ENCODE measurements at places on chromosomes 12 and 14.
A peak's percentile ranks its signal among the peaks of the same experiment; 100 is the strongest.

DNA sequence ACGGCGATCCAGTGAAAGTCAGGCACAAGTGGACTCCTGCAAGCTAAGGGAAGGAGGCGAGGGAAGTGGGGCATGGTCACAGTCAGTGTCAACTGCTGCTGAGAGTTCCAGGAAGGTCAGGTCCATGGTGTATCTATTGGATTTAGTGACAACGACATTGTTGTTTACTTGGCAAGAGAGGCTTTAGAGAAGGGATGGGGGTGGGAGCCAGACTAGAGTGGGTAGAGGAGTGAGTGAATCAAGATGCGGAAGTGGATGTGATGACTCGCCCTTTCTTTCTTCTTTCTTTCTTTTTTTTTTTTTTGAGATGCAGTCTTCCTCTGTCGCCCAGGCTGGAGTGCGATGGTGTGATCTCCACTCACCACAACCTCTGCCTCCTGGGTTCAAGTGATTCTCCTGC lies 12.5 kb downstream of the P2RX7 start:
- peak; percentile 52 for DNase-seq

- DNase-seq = no peak
Observed at GRCh38 chr14:62079038-62079437, 316.8 kb downstream of the SNAPC1 start.

DNA sequence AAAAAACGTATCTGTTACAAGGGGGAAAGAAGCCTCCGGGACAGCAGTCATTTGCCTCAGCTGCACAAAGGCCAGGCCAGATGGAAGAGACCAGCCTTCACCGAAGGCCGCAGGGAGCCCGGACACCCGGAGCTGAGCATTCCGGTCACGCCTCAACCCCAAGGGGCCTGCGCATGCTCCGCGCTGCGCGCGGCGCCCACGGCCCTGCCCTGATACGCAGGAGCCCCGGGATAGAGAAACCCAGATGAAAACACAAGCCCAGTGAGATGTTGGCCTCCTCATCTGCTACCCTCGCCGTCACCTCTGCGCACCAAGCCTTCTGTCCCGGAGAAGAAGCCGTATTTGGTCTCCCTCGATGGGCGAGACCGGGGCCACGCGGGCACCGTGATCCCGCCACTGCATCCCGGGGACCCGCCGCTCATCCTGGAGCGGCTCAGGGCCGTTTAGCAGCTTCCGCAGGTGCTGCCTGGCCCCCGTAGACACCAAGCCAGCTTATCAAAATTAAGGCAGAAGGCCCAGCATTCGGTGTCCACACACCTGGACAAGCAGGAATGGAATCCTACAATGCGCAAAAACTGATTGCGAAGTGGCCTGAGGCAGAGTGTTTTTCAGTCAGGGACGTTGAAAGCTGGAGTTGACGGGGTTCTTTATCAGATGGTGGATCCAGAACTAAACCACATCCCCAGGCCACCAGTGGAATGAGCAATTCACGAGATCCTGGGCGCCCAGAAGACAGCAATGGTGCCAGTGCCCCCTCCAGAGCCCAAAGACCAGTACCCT lies 2.6 kb downstream of the OR8S1 start:
- DNase-seq = no peak

DNA sequence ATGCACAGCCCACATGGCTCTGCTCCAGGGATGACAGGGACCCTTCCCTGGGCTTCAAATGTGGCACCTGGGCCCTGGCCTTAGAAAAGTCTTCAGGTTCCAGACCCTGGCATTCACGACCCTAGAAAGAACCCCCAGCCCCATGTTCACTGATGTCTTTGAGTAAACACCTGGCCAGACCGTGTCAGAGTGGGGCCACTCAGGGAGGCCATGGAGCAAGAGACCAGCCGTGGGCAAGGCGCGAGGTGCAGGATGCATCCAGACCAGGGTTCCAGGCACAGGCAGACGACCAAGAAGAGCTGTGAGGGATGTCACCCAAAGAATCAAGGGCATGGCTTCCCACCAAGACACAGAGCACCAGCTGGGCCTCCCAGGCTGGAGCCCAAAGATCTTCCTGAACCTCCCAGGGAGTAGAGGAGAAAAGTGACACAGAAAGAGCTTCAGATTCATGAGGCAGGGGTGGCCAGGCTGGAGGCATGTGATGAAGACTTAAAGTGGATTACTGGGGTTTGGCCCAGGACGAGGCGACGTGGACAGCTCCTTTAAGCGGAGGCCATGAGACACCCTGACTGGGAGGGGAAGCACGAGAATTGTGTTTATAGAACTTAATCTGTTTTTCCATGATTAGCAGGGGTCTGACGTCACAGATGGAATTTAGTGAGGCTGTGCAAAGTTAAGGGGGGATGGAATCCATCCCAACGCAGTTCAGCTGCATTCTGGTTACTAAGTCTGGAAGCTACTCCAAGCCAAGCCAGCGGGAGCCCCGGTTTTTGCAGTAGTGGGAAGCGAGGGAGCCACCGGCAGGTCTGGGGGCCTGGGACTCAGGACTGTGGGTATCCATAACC lies 61.6 kb downstream of the ARL6IP4 start:
- no peak for DNase-seq

- DNase-seq = no peak
Observed at GRCh38 chr12:131943876-131944275, 5.9 kb upstream of the EP400 start.

GRCh38 chr14:105311838-105312237 lies 2.7 kb upstream of the PACS2 start:
- DNase-seq = no peak

GRCh38 chr12:51118706-51119105 lies 35.3 kb upstream of the CSRNP2 start:
- DNase-seq = peak; percentile 61

GRCh38 chr12:124520907-124521306 lies 46.5 kb downstream of the NCOR2 start:
- no peak for DNase-seq

- DNase-seq = peak; percentile 2
Observed at GRCh38 chr14:21647380-21647779, 6.3 kb upstream of the OR4E2 start.

GRCh38 chr12:12835378-12836146 lies 22.4 kb downstream of the DDX47 start:
- peak; percentile 46 for DNase-seq

DNA sequence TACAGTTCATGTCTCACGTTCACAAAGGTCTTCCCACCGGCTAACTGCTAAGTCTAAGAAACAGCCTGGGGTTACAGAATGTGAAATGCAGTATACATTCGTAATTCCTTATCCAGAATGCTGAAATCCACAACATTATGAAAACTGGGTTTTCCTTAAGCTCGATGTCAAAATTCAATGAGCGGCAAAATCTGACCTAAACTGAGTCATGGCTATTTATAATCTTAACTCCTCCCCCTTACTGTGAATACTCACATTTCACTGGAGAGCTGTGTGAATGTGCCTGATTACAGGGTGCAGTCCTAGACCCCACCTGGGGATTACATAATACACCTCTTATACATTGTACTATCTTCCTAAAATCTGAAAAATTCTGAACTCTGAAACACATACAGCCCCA lies 35.3 kb downstream of the STX2 start:
- peak; percentile 13 for DNase-seq

- no peak for DNase-seq
Observed at GRCh38 chr12:3364226-3364625, 126.8 kb upstream of the PRMT8 start.

DNA sequence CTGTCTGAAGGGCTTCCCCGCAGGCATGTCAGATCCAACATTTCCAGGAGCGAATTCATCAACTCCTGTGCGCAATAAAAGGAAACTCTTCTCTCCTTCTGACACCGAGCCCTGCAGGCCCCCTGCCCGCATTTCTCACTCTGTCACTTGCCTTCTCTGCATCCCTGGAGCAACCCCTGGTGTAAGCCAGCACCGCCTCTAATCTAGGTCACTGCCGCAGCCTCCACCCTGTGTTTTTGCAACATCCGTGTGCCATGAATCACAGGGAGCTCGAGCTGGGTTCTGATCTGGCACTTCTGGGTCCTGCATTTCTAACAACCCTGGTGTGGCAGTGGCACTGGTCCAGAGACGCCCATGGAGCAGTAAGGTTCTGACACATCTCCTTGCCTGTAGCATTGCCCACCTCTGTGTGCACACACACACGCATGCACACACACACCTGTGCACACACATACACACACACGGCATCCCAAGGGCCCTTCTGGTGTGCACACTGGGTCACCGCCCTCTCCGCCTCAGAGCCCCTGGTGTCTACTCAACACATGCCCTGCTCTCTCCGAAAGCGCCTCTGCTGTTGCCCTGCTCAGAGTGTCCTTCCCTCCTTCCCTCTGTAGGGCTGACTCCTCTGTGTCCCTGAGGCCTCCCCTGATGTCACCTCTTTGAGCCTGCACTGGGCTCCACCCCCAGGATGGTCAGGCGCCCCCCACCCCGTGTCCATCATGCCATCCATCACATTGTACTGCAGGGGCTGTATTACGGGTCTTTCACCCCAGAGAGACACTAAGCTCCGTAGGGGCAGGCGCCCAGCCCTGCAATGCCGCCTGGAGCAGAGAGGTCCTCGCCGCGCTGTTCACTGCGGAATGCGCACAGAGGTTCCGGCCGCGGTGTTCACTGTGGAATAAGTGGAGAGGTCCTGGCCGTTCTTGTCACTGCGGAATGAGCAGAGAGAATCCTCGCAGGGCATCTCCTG lies 111.4 kb upstream of the SFSWAP start:
- peak; percentile 13 for DNase-seq

DNA sequence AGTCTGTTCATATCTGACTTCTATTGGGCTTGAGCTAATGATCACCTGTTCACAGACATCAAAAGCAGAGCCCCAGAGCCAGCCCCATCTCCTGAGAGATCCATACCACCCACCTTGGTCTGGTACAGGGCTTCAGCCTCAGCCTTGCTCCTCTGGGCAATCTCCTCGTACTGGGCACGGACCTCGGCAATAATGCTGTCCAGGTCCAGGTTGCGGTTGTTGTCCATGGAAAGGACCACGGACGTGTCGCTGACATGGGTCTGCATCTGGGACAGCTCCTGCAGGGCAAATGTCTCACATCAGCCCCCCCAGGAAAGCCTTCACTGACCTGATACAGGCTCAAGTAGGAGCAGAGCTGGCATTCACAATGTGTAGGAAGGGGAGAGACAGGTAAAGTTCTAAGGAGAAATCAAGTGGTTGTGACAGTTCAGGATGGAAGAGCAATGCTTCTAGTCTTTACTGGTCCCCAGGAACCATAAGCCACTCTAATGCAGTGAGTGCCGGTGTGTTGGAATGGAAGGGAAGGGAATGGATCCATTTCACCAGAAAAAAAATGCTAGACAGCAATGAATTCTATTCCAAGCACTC lies 5.2 kb downstream of the KRT4 start:
- DNase-seq = no peak

DNA sequence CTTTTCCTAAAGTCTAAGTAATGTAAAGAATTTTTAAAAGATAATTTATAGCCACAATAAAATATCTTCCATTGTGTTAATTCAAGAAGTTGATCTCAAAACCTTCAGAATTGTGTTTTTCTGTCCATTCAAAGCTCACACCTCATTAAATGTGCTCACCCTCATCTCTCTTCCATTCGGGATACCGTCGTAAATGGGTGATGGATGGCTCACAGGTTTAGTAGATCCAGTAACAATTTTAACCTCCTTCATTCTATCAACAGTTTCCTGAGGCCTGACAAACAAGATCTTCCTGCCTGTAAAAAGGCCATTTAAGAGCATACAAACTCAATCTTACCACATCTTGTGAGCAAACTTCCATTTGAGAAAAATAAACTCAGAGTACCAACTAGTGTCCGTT lies 9.4 kb upstream of the FLRT2 start:
- no peak for DNase-seq

DNA sequence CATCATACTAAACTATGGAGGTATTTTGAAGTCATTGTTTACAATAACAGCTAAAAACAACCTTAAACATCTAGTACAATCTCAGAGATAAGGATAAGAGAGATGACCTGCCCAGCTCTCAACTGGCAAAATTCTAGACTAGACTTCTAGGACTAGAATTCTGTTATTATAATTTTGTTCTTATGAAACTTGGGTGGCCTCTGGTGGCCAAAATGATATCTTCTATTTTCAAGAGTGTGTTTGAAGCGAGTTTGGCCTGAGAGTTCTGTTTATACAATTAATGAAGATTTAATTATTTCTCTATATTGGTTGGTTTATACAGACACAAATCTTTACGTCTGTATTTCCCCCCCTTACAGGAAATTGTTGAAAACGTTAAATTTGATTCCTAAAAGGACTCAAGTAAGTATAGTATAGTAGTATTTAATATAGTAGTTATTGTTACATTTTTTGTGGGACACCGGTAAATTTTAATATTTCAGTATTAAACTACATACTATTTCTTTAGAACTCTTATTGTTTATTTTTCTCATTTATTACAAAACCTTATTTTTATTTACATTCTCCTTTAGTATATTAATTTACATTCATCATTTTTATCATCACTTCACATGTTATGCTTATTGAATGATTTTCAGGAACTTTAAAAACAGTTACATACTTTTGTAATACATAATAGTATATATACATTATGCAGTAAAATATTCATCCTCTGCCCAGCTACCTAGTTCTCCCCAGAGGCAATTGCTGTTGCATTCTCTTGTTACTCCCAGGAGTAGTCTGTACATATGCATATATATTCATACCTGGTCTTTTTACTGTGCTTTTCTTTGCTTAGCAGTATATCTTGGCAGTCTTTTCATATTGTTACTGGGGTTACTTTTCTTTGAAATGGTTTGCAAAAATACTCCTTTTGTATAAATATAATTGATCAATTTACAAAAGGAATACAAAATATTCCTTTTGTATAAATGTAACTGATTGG lies 6.6 kb downstream of the PPHLN1 start:
- DNase-seq = peak; percentile 70

DNA sequence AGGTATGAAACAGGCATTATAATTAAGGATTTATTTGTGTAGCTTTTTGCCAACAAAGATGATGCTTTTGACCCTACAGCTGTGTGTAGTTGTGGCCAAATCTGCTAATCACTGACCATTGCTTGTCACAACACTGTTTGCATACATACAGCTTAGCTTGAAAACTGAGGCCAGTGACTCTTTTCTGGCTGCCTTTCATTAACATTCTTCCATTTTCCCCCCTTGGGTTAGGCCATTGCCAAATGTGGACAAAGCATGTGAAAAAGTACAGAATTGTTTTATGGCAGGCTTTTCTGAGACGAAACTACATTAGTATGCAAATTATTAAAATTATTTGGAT lies 263.3 kb downstream of the SLC16A7 start:
- no peak for DNase-seq

DNA sequence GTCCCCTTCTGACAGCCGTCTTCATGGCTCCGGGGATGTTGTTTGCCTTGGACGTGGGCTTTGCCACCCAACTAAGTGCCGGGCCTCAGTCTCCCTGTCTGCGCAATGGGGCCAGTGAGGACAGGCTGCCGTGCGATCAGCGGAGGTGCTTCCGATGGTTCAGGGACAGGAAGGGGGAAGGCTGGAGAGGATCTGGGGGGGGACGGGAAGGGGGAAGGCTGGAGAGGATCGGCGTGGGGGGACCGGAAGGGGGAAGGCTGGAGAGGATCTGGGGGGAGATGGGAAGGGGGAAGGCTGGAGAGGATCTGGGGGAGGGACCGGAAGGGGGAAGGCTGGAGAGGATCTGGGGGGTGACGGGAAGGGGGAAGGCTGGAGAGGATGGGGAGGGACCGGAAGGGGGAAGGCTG lies 3.4 kb downstream of the MMP17 start:
- peak; percentile 85 for DNase-seq

Data from GM23248 (cell line).